Stimulated activated CD4-positive, alpha-beta T cell treated with anti-CD3 and anti-CD28 coated beads, Interleukin-15, amount 100 ng/mL, for 48 hours (primary cell): ENCODE measurements at places on chromosomes 1 and 21.

GRCh38 chr21:41187537-41188025 lies 19.6 kb downstream of the BACE2 start:
- no peak for DNase-seq

- no peak for DNase-seq
Measured at GRCh38 chr1:160877221-160877620, 7.8 kb downstream of the ITLN1 start.

DNA sequence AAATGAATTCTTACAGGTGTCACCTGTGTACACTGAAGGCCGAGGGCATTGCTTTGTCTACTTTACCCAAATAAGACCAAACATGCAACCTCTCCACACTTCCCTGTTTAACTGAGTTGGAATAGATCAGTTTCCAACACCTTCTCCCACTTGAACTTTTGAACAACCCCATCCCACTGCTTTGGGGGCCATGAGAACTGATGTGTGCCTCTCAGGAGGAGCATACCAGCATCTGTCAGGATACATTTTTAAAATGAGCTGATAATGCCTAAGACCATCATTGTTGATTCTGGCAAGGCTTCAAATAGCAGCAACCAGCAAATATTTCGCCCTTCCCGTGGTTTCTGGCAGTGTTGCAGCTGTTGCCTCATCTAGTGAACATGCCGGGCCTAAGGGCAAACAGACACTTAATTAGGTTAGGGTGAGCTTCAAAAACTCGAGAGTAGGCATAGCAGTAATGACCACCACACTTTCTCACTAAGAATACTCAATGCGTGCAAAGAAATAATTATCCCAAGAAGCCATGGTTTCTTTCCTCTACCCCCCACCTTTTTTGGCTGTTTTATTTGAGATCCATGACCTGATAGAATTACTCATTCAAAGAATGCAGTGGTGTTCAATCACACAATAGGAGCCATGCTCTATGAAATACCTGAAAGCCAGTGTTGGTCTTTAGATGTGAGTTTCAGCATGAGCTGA lies 63.7 kb downstream of the MAP10 start:
- DNase-seq: no peak

- no peak for DNase-seq
Measured at GRCh38 chr1:26277261-26277661, 2.6 kb upstream of the SH3BGRL3 start.

DNA sequence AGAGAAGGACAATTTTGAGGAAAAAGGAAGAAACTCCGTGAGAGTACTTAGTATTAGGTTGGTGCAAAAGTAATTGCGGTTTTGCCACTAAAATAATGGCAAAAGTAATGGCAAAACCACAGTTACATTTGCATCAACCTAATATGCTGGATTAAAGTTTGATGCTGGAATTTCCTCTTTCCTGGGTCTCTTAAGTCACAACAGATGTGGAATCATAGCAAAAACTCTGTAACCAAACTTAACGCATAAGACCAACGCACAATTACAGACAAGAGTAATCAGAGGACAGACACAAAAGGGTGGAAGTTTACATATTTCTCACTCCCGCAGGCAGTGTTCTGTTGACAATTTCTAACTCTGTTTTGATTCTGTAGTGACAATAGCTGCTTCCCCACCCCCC lies 182.4 kb downstream of the BACH1 start:
- no peak for DNase-seq

- DNase-seq: no peak
Measured at GRCh38 chr1:155202731-155203515, 4.8 kb downstream of the THBS3 start.

DNA sequence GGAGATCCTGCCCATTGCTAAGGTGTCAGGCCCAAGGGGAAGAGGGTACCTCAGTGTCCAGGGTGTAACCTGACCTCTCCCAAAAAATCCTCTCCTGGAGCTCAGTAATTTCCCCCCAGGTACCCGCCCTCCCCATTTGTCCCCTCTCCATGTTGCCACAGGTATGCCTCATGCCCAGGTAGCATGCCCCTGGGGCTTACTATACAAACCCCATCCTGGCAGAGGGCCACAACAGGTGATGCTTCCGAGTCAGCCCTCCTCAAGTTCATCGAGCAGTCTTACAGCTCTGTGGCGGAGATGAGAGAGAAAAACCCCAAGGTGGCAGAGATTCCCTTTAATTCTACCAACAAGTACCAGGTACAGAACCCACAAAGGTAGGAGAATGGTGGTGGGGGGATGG lies 15.7 kb downstream of the ATP1A4 start:
- DNase-seq: no peak

DNA sequence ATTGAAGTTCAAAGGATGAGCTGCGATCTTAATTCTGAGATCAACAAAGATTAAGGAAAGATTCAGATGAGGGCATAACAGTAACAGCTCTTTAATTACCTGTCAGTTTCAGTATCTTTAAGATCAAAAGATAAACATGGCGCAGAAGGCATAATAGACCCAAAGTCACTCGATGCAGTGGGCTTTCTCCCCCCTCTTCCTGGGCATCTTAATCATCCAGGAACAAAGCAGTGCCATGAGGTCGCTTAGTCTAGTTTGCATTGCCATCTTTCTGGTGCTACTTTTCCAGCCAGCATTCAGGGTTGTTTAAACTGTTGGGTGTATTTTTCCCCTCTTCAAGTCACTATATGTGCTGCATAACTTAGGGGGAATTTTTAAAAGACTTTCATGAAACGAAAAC lies 72.3 kb downstream of the HUNK start:
- DNase-seq: no peak

- no peak for DNase-seq
Measured at GRCh38 chr1:5847013-5847659, 145.1 kb downstream of the NPHP4 start.

DNA sequence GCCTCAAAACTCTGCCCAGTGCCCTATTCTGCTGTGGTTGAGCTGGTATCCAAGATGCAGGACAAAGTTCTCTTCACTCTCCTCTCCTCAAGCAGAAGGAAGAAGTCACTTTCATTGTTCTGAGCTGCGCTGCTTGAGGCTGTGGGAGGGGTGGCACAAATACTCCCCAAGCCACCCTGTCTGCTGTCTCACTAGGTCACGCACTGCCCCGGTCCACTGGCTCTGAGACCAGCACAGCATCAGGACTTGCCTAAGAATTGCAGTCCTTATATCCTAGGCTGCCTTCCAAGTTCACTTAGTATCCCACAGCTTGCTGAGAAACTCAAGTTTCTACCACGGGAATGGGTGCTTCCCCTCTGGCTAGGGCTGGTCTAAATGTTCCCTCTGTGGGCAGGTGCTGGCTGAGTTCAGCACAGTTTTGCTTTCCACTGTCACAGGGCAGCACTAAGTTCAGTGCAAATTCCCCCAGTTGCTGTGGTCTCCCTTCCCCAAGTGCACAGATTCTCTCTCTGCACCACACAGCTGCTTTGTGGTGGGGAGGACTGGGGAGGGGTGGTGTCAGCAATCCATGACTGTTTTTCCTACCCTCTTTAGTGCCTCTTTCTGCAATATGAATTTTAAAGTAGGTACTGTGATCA lies 32.4 kb downstream of the SLC9C2 start:
- DNase-seq: no peak
